ENCODE measurements at places on chromosomes 1 and 21.
A peak's percentile ranks its signal among the peaks of the same experiment; 100 is the strongest.

GRCh38 chr1:24903560-24903954, 26.5 kb downstream of the RUNX3 start:
- no peak for ATAC-seq

GRCh38 chr1:111455642-111456031, 6.4 kb downstream of the ATP5PB start:
- no peak for ATAC-seq

DNA sequence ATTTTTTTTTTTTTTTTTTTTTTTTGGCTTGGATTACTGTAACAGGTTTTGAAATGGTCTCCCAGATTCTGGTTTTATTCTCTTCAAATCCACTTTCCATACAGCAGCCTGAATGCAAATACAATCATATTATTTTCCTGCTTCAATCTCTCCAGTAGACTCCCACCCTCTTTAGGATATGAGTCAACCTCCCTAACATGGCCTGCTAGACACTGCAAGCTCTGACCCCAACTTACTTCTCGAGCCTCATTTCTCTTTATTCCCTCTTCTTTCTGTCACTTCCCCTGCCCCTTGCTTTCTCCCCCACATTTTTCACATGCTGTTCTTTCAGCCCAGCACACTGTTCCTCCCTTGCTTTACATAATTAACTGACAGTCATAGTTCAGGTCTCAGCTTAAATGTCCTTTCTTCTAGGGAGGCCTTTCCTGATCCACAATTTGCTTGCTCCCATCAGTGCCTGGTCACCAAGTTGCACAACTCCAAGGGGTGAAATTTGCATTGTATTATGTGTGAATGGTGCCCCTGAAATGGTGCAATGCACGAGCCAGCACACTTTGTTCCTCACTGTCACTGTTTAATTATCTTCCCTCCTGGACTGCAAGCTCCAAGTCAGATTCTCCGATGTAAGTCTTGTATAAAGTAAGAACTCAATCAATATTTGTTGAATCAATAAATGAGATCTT, 22.1 kb upstream of the IL19 start:
- ATAC-seq, result peak; percentile 18

DNA sequence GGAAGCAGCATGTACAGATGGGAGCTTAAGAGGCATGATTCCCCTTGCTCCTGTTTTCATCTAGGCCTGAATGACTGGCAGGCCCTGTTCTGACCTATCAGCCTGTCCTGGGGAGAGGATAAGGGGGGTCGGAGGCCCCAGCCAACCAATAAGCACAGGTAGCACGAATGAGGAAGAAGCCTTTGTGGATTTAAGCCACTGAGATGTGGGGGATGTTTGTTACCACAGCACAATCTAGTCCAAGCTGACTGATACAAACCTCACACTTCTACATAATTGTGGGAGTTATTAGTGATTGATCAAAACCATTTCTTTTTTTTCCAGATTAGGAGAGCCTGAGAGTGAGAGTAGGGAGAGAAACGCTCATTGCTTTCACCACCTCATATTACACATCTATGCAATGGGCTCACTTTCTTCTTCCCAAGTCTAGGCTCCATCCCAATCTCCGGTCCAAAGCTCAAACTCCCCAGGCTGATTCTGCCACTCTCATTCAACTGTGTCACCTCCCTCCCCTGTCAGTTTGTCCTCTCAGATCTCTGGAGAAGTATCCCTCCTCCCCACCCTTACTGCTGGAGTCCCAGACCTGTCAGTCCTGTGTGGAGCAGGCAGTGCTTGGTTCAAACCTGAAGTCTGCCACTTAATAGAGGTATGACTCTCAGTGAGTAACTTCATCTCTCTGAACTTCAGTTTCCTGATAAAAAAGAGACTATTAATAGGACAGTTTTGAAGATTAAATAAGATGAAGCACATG, 220.5 kb downstream of the PTPRU start:
- no peak for ATAC-seq

DNA sequence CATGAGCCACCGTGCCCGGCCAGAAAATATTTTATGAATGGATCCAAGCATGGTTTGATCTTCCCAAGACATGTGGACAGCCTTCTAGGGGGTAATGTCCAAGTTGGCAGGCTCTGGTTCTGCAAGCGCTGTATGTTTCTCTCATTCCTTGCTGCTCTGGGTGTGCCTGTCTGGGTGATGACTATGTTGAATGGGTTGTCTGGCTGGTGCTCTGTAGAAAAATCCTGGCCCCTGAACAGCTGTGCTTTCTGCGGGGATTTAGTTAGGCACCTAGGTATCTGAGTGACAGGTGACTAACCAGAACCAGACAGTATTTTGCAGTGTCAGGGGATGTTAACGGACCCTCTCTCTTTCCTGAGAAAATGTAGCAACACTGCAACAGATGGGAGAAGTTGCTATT, 14.1 kb downstream of the HUNK start:
- no peak for ATAC-seq

GRCh38 chr1:201649761-201650622, 111.1 kb downstream of the NAV1 start:
- no peak for ATAC-seq

DNA sequence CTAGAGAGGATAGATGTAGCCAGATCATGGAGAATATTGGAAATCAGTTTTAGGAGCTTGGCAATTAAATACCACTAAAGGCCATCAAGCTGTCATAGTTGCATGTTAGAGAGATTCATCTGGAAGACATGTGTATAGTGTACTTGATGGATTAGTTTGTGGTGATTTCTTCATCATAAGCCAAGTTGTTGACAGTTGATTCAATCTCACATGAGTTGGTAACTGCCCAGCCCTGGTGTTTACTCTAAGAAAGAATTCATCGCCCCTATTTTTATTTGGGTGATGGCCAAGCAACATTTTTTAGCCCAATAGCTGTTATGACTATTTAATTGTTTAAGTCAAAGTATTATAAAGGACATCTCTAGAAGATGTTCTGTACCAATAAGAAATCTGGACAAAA, 737.6 kb downstream of the PLA2G4A start:
- no peak for ATAC-seq

DNA sequence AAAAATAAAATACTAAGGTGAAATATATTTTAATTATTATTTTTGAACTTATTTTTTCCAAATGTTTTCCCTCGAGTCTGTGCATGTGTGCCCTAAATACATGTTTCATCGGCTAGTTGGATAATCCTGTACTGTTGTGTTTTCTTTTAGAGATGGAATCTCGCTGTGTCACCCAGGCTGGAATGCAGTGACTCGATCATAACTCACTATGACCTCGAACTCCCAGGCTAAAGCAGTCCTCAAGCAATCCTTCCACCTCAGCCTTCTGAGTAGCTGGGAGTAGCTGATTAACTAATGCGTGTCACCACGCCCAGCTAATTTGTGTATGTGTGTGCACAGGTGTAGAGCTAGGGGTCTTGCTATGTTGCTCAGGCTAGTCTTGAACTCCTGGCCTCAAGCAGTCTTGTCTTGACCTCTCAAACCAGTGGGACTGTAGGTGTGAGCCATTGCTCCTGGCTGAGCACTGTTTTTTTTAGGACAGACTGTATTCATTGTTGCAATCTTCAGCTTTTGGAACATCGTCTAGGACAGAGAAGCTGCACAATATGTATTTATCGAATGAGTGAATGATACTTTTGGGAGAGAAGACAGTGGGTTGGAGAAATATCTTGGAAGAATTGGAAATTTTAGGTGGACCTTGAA, 4.8 kb upstream of the TMCO1 start:
- ATAC-seq, result no peak

DNA sequence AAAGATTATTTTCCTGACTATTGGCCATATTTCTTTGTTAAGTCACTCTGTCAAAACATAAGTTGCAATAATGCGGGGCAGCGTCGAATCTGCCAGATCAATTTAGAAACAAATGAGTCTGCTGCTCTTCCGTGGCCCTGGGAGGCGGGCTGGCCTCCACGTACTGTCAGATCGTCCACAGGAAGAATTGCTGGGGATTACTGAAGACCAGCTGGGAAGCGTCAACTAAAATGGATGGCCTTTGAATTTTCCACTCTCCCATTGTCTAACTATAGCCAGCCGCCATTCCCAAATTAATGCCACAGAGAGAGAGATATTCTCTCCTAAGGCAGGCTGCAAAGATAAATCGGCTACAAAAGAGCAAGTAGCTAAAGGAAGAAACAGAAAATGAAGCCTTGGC, 560.2 kb downstream of the SMYD3 start:
- ATAC-seq, result no peak

- ATAC-seq, result no peak
Measured at GRCh38 chr1:183730107-183730724, 74.7 kb upstream of the RGL1 start.

GRCh38 chr1:6464514-6464836, 1.5 kb downstream of the TNFRSF25 start:
- ATAC-seq, result no peak

DNA sequence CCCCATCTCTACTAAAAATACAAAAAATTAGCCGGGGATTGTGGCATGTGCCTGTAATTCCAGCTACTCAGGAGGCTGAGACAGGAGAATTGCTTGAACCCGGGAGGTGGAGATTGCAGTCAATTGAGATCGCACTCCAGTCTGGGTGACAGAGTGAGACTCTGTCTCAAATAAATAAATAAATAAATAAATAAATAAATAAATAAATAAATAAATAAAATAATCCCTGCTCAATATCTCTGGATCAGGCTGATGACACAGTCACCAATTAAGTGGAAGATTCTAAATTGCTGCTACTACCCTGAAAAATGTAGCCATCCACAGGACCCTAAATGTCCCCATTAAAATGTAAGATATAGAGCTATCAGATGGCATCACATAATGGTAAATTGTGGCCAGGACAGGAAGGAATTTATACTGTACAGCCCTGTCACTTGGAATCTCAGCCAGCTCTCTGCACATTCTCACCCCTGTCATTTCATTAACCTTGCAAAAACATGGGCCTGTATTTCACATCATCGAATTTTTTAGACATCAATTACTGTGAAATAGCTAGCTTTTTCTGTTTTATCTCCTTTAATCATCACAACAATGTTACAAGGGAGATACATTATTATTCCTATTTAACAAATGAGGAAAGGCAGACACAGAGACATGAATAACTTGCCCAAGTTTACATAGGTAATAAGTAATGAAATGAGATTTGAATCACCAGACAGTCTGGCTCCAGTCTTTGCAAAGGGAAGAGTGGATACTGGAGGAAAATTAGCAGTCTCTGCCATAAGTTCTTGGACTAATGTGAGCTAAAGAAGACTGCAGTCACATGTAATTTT, 56.7 kb upstream of the NTPCR start:
- no peak for ATAC-seq

- no peak for ATAC-seq
Measured at GRCh38 chr21:45203983-45204382, 83.7 kb downstream of the POFUT2 start.

DNA sequence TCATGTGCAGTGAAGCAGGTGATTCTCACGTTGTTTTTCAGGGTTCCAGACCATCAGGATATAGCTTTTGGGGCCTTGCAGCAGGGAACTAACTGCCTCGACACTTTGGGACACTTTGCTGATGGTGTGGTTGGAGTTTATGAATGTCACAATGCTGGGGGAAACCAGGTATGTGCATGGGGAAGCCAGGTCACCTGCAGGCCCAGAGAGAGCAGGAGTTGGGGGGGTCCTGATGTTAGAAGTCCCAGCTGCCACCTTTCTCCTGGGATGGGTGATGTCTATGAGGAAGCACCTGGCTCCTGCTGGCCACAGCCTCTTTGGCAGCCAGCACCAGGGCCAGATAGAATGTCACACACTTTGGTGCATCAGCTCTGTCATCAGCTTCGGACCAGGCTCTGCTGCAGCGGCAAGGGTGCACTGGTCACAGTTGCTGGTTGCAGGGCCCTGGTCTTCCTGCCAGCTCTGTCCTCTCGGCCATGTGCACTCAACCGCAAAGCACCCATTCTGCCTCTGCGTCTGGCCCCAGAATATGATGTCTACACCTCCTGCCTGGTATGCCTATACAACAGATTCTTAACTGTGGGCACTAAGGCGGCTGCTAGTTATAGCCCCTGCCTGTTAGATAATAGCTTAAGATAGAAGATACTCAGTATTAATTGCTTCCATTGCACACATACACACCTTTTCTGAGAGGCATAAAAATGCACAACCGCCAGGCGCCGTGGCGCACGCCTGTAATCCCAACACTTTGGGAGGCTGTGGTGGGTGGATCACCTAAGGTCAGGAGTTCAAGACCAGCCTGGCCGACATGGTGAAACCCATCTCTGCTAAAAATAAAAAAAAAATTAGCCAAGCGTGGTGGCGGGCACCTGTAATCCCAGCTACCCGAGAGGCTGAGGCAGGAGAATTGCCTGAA, 160.7 kb downstream of the PGBD5 start:
- ATAC-seq, result no peak

- no peak for ATAC-seq
Measured at GRCh38 chr21:33666153-33666552, 23.9 kb downstream of the ITSN1 start.

GRCh38 chr21:36948686-36949085, 17.8 kb downstream of the HLCS start:
- no peak for ATAC-seq

GRCh38 chr1:180482425-180483275, 19.7 kb downstream of the ACBD6 start:
- no peak for ATAC-seq

DNA sequence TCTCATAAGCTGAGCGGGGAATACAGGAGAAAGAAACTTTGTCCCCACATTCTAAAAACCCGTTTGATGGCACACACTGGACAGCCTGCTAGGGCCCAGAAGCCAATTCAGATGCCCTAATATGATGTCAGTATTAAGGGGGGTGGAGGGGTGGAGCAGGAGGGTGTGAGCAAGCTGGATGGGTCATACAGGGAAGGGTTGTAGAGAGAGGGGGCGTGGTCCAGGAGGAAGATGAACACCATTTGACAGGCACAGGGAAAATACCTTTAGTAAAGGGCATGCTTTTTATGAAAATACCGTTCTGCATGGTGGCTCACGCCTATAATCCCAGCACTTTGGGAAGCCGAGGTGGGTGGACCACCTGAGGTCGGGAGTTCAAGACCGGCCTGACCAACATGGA, 6.0 kb downstream of the TARS2 start:
- ATAC-seq, result no peak

DNA sequence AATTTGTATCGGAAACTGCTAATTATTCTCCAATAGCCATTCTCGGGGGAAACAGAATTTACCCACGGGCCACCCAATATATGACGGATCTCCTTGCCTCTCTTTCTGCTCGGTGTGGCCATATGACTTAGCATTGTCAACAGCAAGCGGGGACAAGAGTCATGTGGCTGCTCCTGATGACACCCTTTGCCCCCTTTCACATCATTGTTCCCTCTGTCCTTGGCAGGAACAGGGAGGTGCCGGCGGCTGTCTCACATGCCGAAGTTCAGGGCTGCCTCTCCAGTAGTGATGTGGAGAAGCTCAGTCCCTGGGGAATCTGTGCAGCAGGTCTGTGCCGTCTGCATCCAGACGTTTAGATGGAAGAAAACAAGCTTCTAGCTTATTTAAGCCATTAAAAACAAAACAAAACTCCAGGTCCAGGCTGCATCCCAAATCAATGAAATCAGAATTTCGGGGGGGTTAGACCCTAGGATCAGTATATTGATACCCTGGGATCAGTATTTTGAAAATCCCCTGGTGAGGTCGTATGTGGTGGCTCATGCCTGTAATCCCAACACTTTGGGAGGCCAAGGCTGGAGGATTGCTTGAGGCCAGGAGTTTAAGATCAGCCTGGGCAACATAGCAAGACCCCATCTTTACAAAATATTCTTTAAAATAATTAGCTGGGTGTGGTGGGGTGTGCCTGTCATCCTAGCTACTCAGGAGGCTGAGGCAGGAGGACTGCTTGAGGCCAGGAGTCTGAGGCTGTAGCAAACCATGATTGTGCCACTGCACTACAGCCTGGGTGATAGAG, 10.8 kb downstream of the MYOM3 start:
- no peak for ATAC-seq

GRCh38 chr1:89894210-89895201, 73.7 kb downstream of the LRRC8D start:
- no peak for ATAC-seq

- no peak for ATAC-seq
Measured at GRCh38 chr1:10544239-10544638, 69.5 kb downstream of the PEX14 start.

Data from activated CD4-positive, CD25-positive, alpha-beta regulatory T cell treated with anti-CD3 and anti-CD28 coated beads, Interleukin-2, amount 50 U/mL, for 24 hours (primary cell).